ENCODE measurements at places on chromosomes 7 and 10. TPM values are rescaled to one million over a fixed set of nuclear protein-coding genes. Genes with fewer than 3 reads are reported as not detected.

GRCh38 chr7:67496589-67496988, 500.0 kb downstream of the TYW1 start:
- H3K36me3 ChIP-seq: no peaks in the 10 kb centered on the region
- no peak for DNase-seq
- no peaks in the 10 kb centered on the region for H3K27me3 ChIP-seq
- no peak overlapping the region for H3K27ac ChIP-seq
- H3K4me1 ChIP-seq: no peaks in the 10 kb centered on the region

DNA sequence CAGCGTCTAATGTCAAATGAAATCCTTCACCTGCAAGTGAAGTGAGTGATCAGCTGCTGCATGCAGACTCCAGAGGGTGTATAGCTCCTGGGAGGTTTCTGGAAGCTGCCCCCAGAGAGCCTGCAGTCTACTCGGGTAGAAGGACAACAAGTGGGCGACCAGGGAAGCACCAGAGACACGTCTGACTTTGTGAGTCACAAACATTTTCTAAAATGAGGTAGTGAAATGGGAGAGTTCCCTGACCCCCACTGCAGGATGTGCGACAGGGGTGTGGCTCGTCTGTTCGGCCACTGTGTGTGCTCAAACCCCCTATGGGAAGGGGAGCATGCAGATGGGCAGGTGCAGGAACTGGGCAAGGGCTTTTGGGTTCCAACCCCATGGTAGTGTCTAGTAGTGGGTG, 177.1 kb upstream of the PRKCQ start:
- H3K4me1 ChIP-seq: peaks cover 21% of the 10 kb centered on the region
- no peaks in the 10 kb centered on the region for H3K27me3 ChIP-seq
- H3K27ac ChIP-seq: no peak overlapping the region

DNA sequence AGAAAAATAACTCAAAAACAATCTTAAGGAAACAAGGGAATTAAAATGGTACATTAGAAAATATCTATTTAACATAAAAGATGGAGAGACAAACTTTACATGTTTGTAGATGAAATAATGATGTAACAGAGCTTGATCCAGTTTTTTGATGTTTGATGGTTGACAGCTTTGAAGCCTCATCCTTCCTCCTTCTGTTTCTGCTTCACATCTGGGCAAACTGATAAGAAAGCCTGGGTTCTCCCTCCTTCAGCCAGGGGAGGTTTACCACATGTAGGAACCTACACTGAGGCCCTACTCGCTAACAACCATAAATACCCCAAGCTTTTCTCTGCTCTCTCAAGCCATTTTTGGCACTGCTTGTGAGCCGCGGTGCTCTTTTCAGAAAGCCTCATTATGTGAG, 82.8 kb upstream of the ZNF32 start:
- H3K4me1 ChIP-seq: no peaks in the 10 kb centered on the region
- no peaks in the 10 kb centered on the region for H3K27me3 ChIP-seq
- H3K4me3 ChIP-seq: no peak overlapping the region

DNA sequence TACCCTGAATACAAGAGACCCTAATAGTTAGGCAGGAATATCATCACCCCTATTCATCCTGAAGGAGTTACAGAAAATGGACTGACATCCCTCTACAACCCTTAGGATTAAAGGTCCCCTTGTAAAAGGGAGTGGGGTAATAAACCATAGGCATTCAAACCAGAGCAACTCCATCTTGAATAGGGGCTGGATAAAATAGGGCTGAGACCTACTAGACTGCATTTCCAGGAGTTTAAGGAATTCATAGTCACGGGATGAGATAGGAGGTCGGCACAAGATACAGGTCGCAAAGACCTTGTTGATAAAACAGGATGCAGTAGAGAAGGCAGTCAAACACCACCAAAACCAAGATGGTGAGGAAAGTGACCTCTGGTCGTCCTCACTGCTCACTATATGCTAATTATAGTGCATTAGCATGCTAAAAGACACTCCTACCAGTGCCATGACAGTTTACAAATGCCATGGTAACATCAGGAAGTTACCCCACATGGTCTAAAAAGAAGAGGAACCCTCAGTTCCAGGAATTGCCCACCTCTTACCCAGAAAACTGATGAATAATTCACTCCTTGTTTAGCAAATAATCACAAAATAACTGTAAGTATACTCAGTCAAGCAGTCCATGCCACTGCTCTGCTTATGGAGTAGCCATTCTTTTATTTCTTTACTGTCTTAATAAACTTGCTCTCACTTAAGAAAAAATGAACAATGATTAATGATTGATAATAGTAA, 37.2 kb downstream of the CUBN start:
- no peak overlapping the region for H3K4me3 ChIP-seq
- no peaks in the 10 kb centered on the region for H3K27me3 ChIP-seq
- no peak overlapping the region for H3K27ac ChIP-seq
- H3K36me3 ChIP-seq: no peaks in the 10 kb centered on the region
- no peak for DNase-seq

- DNase-seq: no peak
- H3K4me1 ChIP-seq: no peaks in the 10 kb centered on the region
- no peaks in the 10 kb centered on the region for H3K36me3 ChIP-seq
- no peak overlapping the region for H3K27ac ChIP-seq
- H3K27me3 ChIP-seq: peaks cover 28% of the 10 kb centered on the region
These were observed 19.1 kb downstream of the WDR86 start for GRCh38 chr7:151390598-151391357.

GRCh38 chr7:32216759-32217158, 146.6 kb upstream of the PDE1C start:
- no peaks in the 10 kb centered on the region for H3K4me1 ChIP-seq
- H3K4me3 ChIP-seq: no peak overlapping the region
- H3K36me3 ChIP-seq: no peaks in the 10 kb centered on the region

- H3K27me3 ChIP-seq: no peaks in the 10 kb centered on the region
These were observed 335.8 kb downstream of the FRMD4A start for GRCh38 chr10:13994932-13995331.

GRCh38 chr10:6279540-6280267, 77.0 kb downstream of the PFKFB3 start:
- DNase-seq: no peak
- no peak overlapping the region for H3K27ac ChIP-seq
- no peaks in the 10 kb centered on the region for H3K4me1 ChIP-seq
- H3K4me3 ChIP-seq: no peak overlapping the region
- H3K27me3 ChIP-seq: no peaks in the 10 kb centered on the region

DNA sequence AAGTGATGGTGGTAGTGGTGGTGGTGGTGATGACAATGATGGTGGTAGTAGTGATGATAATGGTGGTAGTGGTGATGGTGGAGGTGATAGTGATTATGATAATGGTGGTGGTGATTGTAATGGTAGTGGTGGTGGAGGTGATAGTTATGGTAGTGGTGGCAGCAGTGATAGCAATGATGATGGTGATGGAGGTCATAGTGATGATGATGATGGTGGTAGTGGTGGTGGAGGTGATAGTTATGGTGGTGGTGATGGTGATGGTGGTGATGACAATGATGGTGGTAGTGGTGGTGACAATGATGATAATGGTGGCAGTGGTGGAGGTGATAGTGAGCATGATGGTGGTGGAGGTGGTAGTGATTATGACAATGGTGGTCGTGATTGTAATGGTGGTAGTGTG, 191.7 kb upstream of the RNF32 start:
- no peaks in the 10 kb centered on the region for H3K36me3 ChIP-seq
- no peak overlapping the region for H3K27ac ChIP-seq
- no peaks in the 10 kb centered on the region for H3K27me3 ChIP-seq
- H3K4me1 ChIP-seq: no peaks in the 10 kb centered on the region
- H3K4me3 ChIP-seq: no peak overlapping the region

- H3K27me3 ChIP-seq: no peaks in the 10 kb centered on the region
- peaks cover 50% of the 10 kb centered on the region for H3K4me1 ChIP-seq
- no peak overlapping the region for H3K27ac ChIP-seq
- no peak for DNase-seq
These were observed 7.9 kb downstream of the ANTXRL start for GRCh38 chr10:46294641-46295220.

The JCAD gene
- total RNA-seq: 9.9 TPM

The TMEM229A gene
- not detected for total RNA-seq

The HDAC9 gene
- 12.2 TPM for total RNA-seq

The CALHM1 gene
- total RNA-seq: 0.09 TPM

The IGF2BP3 gene
- 16.5 TPM for total RNA-seq

The FFAR4 gene
- 0.14 TPM for total RNA-seq

The SRGN gene
- total RNA-seq: 290 TPM
